Retina (tissue), 1 donor: ENCODE measurements at places on chromosomes 7 and 10.
A peak's percentile ranks its signal among the peaks of the same experiment; 100 is the strongest.

- no peak for DNase-seq
Observed at GRCh38 chr7:39606352-39606751, 17.0 kb upstream of the RALA start.

- DNase-seq, result no peak
Observed at GRCh38 chr10:33073641-33074415, 115.8 kb upstream of the ITGB1 start.

GRCh38 chr7:106863274-106863997 lies 1.6 kb upstream of the PIK3CG start:
- DNase-seq, result no peak

DNA sequence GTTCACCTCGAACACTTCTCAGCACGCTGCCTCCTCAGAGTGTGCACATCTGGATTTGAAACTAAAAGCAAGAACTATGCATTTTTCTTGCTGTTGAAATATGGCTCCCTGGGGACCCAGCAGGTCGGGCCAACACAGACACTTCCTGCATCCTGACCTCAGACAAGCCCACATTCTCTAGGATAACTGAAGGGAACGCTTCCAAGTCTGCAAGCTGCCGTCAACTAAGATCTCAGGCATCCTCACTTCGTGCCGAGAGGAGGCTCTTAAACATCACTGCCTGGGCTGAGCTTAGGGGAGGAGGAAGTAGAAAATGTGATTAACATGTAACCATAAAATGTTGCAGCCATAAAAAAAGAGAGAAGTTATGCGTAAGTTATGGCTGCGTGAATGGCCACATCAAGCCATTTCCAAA lies 65.5 kb downstream of the PYROXD2 start:
- DNase-seq, result no peak

DNA sequence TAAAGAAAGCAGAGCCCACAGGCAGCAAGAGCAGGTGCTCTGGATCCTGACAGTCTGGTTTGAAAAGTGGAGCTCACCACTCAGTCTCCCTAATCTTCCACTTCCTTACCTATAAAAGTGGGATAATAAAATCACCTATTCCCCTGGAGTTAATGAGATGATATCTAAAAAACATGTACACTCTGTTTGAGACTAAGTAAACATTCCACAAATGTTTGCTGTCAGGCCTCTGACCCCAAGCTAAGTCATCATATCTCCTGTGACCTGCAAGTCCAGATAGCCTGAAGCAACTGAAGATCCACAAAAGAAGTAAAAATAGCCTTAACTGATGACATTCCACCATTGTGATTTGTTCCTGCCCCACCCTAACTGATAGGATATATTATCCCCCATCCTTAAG lies 1324.5 kb downstream of the XPNPEP1 start:
- no peak for DNase-seq

GRCh38 chr10:5547931-5548660 lies 23.3 kb downstream of the CALML3 start:
- no peak for DNase-seq

DNA sequence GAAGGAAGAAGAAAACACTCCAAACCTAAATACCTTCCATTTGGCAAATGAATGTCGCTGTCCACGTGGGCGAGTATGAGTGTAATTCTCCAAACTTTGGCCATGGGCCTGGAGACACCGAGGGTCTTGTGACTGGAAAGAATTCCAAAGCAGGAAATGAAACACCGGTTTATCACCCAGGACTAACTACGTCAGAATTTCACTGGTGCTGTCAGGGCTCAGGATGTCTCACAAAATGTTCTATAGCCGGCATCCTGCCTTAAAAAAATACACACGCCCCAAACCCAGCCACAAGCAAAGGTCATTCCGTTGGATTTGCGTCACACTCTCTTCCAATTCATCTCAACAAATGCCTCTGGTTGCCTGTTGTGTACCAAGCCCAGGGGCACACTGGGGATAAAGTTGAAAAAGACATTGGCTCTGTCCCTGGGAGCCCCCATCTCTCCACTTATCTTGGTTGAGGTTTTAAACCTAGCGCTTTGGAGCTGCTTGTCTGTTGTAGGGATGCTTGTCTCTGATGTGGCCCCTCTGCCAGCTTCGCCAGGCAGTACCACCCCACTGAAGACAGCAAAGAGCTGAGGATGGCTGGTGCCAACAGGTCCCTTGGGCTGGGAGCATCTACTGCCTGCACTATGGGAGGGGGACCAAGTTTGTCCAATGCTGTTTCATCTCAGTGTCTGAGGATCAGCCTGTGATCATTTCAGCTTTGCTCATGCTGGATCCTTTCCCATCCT lies 31.2 kb downstream of the GSTO2 start:
- DNase-seq, result no peak

- no peak for DNase-seq
Observed at GRCh38 chr7:31602041-31602625, 84.9 kb upstream of the PPP1R17 start.

GRCh38 chr10:51010977-51011376 lies 63.3 kb upstream of the PRKG1 start:
- DNase-seq, result no peak

DNA sequence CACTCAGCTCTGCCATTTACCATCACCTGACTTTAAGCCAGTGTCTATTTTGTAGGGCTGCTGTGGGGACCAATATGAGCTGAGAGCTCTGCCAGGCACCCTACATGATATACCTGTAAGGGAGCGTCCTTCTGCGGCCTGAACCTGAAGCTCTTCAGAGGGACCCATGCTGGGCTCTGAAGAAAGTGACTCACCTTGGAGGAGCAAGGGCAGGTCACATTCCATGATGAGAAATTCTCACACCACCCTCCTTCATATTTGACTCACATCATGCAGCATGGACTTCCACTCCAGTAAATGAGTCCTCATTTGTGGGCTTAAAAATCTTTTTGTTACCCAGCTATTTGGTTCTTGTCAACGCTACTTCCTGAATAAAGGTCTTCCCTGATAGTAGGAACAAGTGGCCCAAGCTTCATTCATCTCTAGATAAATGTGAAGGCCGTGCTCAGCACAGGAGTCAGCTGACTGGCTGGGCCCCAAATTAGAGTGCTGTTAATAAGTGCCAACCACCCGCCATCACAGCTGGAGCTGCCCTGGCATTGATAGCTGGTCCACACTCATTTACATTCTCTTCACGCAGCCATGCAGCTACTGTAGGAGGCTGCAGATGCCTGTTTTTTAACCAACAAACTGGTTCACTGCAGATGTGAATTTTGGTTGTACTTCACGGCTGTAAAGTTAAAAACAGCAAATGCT lies 78.4 kb downstream of the RNF216 start:
- peak; percentile 34 for DNase-seq

GRCh38 chr7:693280-693679 lies 33.2 kb upstream of the DNAAF5 start:
- no peak for DNase-seq

- no peak for DNase-seq
Observed at GRCh38 chr7:134084488-134085144, 42.5 kb upstream of the LRGUK start.

GRCh38 chr7:74443543-74444247 lies 10.0 kb upstream of the GTF2IRD1 start:
- peak; percentile 63 for DNase-seq

DNA sequence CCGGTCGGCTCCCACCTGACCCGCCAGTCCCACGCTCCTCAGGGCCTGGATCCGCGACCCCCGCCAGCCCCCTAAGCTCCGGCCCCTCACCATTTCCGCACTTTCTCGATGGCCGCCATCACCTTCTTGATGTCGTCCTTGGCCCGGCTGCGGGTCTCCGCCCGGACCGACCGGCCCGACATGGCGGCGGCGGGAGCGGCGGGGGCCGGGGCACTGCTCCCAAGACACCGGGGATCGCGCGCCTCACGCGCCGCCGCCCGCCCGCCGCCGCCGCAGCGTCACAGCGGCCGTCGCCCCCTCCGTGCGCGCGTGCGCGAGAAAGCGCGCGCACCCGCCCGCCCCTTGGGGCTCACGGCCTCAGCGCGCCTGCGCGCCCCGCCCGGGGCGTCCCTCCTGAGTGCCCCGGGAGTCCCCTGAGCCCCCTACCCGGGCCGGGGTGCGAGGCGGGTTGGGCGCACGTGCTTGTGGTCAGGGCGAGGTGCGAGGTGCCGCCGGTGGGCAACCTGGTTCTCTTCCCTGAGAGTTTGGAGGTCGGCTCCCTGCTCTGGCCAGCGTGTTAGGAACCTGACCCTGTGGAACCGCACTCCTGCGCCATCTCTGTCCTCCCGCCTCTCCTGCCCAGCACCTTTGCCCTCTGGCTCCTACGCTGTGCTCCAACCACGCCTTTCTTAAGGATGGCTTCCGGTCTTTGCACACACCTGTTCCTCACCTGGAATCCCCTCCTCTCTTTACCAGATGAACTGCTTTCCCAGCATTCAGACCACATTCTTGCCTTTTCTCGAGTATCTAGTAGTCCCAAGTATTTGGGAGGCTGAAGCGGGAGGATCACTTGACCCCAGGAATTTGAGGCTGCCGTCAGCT lies at the start of gene BCL7B:
Gene BCL7B (minus strand): TSS at position 294 of the 861 bp plus-strand sequence. CDS start 112 bp downstream, at position 182.
- DNase-seq, result peak; percentile 77

DNA sequence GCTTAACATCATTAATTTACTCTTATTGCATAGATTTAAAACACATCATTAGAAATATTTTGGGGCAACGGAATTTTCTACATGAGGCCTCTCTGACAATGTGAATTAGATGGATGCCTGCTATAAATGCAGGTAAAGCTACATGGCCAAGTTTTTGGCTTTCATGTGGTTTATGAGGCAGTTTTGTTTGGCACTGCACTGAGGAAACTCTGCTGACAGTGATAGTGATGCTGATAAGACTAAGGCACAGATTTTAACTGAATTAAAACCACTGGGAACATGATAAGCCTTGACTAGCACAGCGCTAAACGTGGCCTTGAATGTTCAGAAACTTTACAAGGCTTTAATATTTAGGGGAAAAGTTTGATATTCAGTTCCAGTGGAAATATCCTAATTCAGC lies 114.3 kb upstream of the NOBOX start:
- no peak for DNase-seq

DNA sequence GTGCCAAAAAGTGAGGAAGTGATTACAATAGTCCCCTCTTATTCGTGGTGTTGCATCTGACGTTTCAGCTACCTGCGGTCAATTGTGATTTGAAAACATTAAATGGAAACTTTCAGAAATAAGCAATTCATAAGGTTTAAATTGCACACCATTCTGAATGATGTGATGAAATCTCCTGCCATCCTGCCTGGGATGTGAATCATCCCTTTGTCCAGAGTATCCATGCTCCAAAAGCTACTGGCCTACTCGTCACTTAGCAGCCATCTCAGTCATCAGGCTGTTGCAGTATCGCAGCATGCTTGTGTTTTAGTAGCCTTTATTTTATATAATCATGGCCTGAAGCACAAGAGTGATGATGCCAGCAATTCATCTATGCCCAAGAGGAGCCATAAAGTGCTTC lies 97.7 kb upstream of the CDCA7L start:
- DNase-seq, result no peak

GRCh38 chr10:110852255-110852896 lies 19.4 kb upstream of the PDCD4 start:
- no peak for DNase-seq

DNA sequence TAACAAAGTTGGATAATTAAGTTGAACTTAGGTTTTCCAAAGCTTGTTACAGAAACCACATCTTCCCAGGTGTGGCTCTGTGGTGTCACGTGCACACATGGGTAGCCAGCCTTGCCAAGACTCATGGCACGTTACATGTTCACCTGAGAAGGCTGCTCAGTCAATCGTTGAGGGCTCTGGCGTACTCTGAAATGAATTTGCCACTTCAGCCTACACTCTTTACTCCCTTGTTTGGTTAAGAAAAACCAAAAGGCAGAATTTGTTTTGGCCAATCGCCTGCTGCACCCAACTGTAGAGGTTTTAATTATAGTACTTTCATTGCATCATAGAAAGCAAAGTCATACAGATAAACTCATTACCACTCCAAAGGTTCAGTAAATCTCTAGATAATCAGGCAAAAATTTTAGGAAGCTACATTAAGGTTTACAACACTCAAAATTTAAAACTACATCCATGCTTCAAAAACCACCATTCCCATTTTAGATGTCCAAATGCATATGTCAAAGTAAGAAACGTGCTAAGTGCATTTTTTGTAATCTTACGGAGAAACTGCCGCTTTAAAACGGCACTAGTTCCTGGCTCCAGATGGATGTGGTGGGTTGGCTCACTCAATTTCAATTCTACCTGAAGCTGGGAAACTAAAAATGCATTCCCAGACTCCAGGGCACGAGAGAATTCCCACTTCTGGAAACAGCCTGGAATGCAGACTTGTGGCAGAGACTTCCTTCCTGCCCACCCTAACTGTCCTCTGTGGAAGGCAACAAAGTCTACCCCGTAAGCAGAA lies 88.4 kb downstream of the DIP2C start:
- DNase-seq, result no peak

DNA sequence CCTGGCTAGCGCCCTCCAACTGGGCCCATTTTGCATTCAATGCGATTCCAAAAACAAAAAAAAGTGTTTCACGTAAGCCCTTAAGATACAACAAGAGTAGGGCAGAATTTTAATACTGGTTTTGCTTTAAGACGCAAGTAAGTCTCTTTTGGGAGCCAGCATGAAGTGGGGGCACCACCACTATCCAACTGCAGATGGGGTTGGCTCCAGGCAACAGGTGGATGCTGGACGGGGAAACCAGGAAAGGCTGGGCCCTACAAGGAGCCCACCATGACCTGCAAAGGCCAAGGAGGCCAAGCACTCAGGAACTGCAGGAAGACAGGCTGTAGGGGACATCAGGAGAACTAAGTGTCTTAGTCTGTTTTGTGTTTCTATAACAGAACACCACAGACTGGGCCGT lies 86.5 kb upstream of the INSIG1 start:
- no peak for DNase-seq

- DNase-seq, result peak; percentile 12
Observed at GRCh38 chr7:48337012-48337621, 165.9 kb downstream of the ABCA13 start.
